NCI-H187 treated with DMSO at 0.1 percent for 48 hours (cell line): ENCODE measurements at places on chromosomes 5 and 9.

- no peak for DNase-seq
Measured at GRCh38 chr5:74919487-74919886, 53.3 kb upstream of the FAM169A start.

GRCh38 chr9:93891050-93891449, 64.1 kb downstream of the BARX1 start:
- DNase-seq = no peak

DNA sequence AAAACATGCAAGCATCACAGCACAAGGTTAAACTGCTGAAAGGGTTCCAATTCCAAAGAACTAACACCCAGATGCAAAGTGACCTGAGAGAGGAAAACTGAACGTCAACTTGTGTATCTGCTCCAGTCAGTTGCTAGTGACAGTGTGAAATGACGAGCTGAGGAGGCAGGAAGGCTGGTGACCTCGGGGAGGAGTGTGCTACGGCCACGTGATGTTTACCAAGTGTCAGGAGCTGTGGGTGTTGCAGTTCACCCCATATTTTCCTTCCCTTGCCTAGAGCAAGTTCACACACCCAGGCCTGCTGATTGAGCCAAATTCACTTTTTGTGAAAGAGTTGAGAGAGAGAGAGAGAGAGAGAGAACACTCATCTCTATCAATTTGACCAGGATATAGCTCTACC, 231.6 kb upstream of the ANKH start:
- DNase-seq = no peak

DNA sequence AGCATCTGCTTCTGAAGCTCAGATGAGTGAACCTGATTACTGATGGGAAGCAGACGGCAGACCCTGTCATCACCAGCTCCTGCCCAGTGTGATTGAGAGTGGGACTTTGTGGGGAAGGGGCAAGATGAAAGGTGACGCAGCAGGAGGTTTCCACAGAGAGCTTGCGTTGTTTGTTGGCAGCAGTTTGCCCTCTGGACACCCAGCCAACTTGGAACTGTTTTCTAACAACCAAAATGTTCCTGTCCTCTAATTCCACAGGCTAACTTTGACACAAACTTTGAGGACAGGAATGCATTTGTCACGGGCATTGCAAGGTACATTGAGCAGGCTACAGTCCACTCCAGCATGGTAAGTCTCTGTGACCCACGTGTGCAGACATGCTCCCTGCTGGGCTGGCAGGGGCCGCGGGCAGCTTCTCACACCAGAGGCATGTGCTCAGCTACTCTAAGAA, 20.9 kb downstream of the CYFIP2 start:
- no peak for DNase-seq

- no peak for DNase-seq
Measured at GRCh38 chr5:144864118-144864517, 693.4 kb downstream of the KCTD16 start.

- no peak for DNase-seq
Measured at GRCh38 chr5:138824924-138825863, 49.9 kb downstream of the LRRTM2 start.

DNA sequence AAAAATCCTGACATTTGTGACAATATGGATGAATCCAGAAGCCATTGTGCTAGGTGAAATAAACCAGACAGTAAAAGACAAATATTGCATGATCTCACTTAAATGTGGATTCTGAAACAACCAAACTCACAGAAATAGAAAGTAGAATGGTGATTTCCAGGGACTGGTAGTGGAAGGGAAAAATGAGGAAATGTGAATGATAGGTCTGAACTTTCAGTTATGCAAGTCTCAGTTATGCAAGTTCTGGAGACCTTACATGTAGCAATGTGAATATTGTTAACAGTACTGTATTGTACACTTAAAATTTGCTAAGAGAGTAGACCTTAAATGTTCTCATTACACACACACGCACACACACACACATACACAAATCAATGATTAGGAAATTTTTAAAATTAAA, 84.9 kb downstream of the SLCO4C1 start:
- DNase-seq = no peak

GRCh38 chr9:101620452-101620851, 25.7 kb upstream of the PPP3R2 start:
- no peak for DNase-seq

DNA sequence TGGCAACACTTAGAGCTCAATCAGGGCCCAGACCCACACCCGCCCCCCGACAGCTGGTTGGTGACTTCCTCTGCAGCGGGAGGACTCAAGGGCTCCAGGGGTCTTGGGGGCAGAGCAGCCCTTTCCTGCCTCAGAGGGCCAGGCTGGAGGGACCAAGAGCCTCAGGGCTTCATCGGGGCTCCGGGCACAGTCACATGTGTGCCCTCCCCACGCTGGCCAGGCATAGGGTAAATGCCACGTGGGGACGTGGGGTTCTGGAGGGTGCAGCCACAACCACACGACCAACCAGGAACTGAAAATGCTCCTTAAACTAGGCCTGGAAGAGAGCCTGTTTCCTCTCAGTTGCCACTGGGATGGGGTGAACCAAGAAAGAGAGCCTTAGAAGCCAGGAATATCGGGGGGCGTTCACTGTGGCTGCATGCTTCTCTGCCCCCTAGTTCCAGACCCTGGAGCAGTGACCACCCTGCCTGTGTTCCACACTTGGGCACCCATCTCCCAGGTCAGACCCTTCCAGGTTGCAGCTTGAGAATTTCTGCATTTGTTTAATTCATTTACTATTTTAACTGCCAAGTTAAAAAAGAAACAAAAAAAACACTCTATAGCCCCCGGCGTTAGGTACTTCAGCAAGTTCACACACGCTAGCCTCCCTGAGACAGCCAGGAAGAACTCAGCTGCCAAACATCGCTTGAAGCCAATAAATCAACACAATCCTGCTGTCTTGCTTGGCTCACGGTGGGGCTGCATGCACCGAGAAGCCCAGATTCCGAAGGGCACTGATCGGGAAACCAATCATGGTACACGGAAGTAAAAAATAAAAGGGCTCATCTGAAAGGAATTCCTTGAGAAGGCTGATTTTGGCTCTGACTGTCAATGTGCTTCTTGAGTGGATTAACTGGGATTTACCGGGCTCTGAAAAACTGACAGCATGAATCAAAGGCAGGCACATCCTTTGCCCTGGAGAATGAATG, 56.1 kb upstream of the PHYKPL start:
- DNase-seq = no peak

- no peak for DNase-seq
Measured at GRCh38 chr5:76337953-76338451, 65.1 kb upstream of the IQGAP2 start.

DNA sequence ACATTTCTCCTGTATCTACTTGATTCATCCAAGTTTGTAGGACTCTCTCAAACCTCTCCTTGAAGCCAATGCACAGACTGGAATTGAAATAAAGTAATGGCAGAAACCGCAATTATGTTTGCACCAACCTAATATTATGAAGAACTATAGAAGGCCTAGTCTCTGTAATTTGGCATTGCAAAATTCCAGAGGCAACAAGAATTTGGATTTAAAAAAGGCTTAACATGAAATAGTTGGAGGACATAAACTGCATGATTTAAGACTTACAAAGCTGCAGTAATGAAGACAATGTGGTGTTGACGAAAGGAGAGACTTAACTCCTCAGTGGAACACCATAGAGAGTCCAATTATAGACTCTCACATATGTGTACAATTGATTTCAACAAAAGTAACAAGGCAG, 117.8 kb upstream of the MINAR2 start:
- no peak for DNase-seq
